ENCODE measurements at places on chromosomes 6 and 20. TPM values are rescaled to one million over a fixed set of nuclear protein-coding genes. Genes with fewer than 3 reads are reported as not detected.
A peak's percentile ranks its signal among the peaks of the same experiment; 100 is the strongest.

DNA sequence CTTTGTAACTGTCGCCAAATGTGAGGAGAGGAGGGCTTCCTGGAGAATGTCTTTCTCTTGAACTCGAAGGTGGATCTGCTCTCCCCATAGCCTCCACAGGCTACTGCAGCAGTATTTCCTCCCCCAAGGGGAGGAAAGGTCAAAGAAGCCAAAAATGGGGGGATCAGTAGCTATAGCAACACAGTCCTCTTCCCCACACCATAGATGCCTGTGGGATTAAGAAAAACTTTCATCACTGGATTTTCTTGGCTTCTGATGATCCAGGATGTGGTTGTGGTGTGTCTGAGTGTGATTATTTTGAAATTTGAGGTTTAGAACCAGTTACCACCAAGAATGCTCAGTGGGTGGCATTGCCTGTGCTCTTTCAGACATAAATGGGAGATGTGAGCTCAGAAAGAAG, 140.1 kb upstream of the SPACA1 start:
- no peak for DNase-seq
- no peak overlapping the region for H3K4me3 ChIP-seq
- peaks cover 36% of the 10 kb centered on the region for H3K27me3 ChIP-seq
- peaks cover 36% of the 10 kb centered on the region for H3K4me1 ChIP-seq
- no peak overlapping the region for H3K27ac ChIP-seq

UNC93A gene
- not detected for total RNA-seq

TAPBP gene
- total RNA-seq, result 102 TPM

TOMM6 gene
- 129 TPM for total RNA-seq

POU5F1 gene
- not detected for total RNA-seq

DNA sequence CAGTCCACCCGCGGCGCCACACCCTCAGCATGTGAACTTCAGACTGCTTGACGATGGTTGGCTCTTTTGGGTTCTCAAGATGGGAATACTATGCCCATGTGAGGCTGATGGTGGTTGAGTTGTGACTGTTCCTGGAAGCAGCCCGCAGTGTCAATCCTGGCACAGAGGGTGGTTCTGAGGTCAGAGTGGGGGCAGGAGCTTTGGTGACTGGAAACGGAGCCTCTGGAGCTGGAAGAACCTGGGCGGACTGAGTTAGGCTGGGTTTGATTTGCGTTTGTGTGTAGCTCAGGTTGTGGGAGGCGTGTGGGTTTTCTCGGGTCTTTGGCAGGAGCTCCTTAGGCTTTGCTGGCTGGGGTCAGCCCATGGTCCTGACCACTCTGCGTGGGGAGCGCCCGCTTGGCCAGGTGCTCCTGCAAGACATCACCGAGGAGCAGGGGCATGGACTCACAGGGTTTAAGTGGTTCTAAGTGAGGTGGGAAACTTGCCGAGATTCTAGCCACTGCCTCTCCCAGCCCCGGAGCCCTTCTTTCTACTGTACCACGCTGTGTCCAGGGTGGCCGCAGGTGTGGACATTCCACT, 37.3 kb upstream of the SLC22A1 start:
- peaks cover 8% of the 10 kb centered on the region for H3K4me1 ChIP-seq
- H3K27ac ChIP-seq, result peak overlapping the region; percentile 29
- H3K27me3 ChIP-seq, result no peaks in the 10 kb centered on the region
- peaks cover 46% of the 10 kb centered on the region for H3K36me3 ChIP-seq

GRCh38 chr20:655726-656624, 3.0 kb upstream of the SRXN1 start:
- no peak overlapping the region for H3K27ac ChIP-seq
- H3K4me1 ChIP-seq, result peaks cover 45% of the 10 kb centered on the region
- no peaks in the 10 kb centered on the region for H3K36me3 ChIP-seq
- H3K4me3 ChIP-seq, result no peak overlapping the region
- no peaks in the 10 kb centered on the region for H3K27me3 ChIP-seq
- no peak for DNase-seq

DNA sequence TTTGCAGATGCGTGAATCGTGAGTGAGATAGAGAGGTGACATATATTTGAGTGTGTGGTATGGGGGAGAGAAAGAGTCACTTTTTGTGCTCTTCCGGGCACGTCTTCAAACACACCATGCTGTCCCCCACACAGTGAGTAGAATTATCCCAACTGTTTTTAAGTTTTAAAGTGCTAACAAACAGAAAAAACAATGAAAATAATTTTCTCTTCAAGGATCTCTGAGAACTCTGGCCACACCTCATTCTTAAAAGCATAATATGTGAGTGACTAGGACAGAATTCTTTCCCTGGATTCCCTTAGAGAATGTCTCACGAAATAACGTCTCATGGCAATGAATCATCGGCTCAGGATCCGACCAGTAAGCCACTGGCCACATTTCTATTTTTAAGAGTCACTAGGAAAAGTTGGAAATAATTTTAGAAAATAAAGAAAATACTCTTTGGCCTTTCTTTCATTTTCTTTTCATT, 235.7 kb upstream of the ZNF217 start:
- H3K27ac ChIP-seq, result peak overlapping the region; percentile 100
- H3K27me3 ChIP-seq, result no peaks in the 10 kb centered on the region
- H3K4me1 ChIP-seq, result peaks cover 77% of the 10 kb centered on the region
- H3K4me3 ChIP-seq, result peak overlapping the region; percentile 65
- no peak for DNase-seq
- H3K36me3 ChIP-seq, result no peaks in the 10 kb centered on the region

DNA sequence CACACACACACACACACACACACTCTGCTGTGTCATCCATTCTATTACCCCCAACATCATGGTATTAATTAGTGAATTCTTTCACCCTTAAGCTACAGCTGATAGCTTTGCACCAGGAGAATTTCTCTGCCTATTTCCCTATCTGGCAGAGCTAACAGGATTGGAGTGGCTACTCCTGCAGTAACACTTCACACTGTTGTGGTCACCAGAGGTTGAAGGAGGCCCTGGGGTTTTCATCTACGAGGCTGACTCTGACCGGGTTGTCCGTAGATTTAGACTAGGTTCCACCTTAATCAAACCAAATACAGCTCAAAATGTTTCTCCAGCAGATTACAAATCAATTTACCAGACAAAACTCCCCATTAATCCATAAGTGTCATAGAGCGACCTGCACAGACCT, 69.2 kb upstream of the RIPOR2 start:
- H3K27ac ChIP-seq, result no peak overlapping the region
- DNase-seq, result no peak
- no peaks in the 10 kb centered on the region for H3K36me3 ChIP-seq
- no peak overlapping the region for H3K4me3 ChIP-seq
- peaks cover 26% of the 10 kb centered on the region for H3K4me1 ChIP-seq

- no peaks in the 10 kb centered on the region for H3K27me3 ChIP-seq
- no peak overlapping the region for H3K4me3 ChIP-seq
- peaks cover 7% of the 10 kb centered on the region for H3K4me1 ChIP-seq
- DNase-seq, result no peak
- no peak overlapping the region for H3K27ac ChIP-seq
- no peaks in the 10 kb centered on the region for H3K36me3 ChIP-seq
Observed at GRCh38 chr6:162178666-162179065, 548.9 kb downstream of the PRKN start.

GRCh38 chr6:10521104-10521808, at the start of gene GCNT2:
Gene GCNT2, plus strand, starts transcription at chr6:10521351. Its CDS starts 7,561 bp downstream, at chr6:10528912.
- H3K4me3 ChIP-seq, result peak within 1 kb of the TSS; percentile 48
- no peaks in the 10 kb centered on the region for H3K27me3 ChIP-seq
- DNase-seq, result no peak
- peaks cover 31% of the 10 kb centered on the region for H3K4me1 ChIP-seq
- H3K27ac ChIP-seq, result peak within 1 kb of the TSS; percentile 92

- peaks cover 3% of the 10 kb centered on the region for H3K27me3 ChIP-seq
- peaks cover 5% of the 10 kb centered on the region for H3K4me1 ChIP-seq
- no peak overlapping the region for H3K27ac ChIP-seq
- no peak for DNase-seq
- H3K4me3 ChIP-seq, result no peak overlapping the region
- no peaks in the 10 kb centered on the region for H3K36me3 ChIP-seq
Observed at GRCh38 chr6:6610031-6610591, 21.6 kb downstream of the LY86 start.

GRCh38 chr6:8108031-8108660, 5.8 kb upstream of the EEF1E1 start:
- no peaks in the 10 kb centered on the region for H3K27me3 ChIP-seq
- no peaks in the 10 kb centered on the region for H3K36me3 ChIP-seq
- H3K4me1 ChIP-seq, result peaks cover 22% of the 10 kb centered on the region
- no peak overlapping the region for H3K4me3 ChIP-seq
- no peak for DNase-seq

DNA sequence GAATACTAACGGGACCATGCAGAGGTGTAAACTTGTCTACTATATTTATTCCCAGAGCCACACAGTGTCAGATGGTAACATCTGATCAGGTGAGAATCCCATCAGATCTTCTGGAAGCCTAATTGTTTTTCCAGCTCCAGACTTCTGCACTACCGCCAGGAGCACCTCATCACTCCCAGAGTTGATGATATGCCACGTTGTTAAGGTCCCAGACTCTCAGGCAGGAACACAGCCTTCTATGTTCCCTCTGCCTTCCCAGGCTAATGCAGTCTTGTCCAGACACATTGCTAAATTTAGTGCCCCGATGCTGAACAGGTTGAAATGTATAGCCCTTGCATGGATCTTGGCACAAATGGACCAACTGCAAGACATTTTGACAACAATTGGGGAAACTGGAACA, 86.2 kb downstream of the PROKR2 start:
- peaks cover 16% of the 10 kb centered on the region for H3K27me3 ChIP-seq
- H3K4me3 ChIP-seq, result no peak overlapping the region
- no peaks in the 10 kb centered on the region for H3K4me1 ChIP-seq
- H3K27ac ChIP-seq, result no peak overlapping the region
- no peak for DNase-seq

KCNQ2 gene
- not detected for total RNA-seq

DNA sequence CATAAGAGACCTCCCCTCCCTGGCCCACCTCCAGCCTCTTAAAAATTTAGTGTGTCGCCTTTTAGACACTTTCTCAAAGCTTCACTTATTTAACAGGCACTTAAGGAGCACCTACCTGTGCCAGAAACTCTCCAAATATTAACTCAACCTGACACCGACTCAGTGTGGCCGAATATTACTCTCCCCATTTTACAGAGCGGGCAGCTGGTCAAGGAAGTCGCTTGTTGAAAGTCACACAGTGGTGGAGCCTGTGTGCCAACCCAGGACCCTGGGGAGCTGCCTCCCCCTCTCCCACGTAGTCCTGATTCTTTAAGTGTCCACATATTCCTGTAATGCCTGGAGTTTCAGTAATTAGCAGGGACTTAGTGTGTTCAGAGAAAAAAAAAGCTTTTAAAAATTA, 1.0 kb upstream of the PMEPA1 start:
- peak overlapping the region; percentile 82 for H3K4me3 ChIP-seq
- H3K27ac ChIP-seq, result peak overlapping the region; percentile 91
- H3K27me3 ChIP-seq, result no peaks in the 10 kb centered on the region
- DNase-seq, result no peak
- peaks cover 5% of the 10 kb centered on the region for H3K36me3 ChIP-seq
- peaks cover 68% of the 10 kb centered on the region for H3K4me1 ChIP-seq

HCRTR2 gene
- not detected for total RNA-seq

DNA sequence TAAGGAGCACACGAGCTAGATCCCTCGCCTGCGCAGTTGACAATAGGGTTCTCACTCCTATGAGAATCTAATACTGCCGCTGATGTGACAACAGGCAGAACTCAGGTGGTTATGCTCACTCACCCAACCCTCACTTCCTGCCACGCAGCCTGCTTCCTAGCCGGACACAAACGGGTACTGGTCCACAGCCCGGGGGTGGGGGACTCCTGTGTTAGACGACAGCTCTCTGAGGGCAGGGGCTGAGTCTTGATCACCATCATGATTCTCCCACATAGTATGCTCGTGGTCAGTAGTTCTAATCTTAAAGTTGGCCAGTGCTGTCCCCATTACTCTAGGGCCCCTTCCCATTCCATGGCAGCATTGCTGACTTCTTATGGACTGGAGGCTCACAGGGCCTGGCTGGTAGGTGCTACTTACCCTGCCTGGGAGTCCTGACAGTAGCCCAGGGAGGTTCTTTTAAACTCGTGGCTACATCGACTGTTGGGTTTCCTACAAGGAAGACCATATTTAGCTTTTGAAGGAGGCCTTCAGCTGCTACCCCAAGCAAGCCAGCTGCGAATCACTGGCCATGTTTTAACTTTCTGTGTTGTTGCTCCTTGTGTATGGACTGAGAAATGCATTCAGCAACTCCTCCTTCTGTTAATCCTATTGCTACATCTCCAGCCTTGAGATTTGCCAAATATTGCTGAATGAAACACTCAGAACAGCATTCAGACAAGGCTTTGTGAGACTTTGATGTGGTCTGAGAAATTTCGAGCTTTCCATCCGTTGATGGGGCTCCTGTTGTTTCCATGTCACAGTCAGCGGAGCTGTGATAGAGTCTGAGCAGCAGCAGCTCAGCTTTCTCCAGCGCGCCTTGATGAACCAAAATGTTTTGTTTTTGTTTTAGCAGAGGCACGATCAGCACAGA, 300.3 kb downstream of the NRN1 start:
- H3K27ac ChIP-seq, result no peak overlapping the region
- H3K4me1 ChIP-seq, result no peaks in the 10 kb centered on the region
- H3K36me3 ChIP-seq, result peaks cover 2% of the 10 kb centered on the region
- no peak for DNase-seq
- no peak overlapping the region for H3K4me3 ChIP-seq

- no peaks in the 10 kb centered on the region for H3K36me3 ChIP-seq
- peaks cover 34% of the 10 kb centered on the region for H3K4me1 ChIP-seq
- H3K27ac ChIP-seq, result peak overlapping the region; percentile 28
- no peaks in the 10 kb centered on the region for H3K27me3 ChIP-seq
- H3K4me3 ChIP-seq, result no peak overlapping the region
Observed at GRCh38 chr6:106520711-106521401, 108.4 kb downstream of the RTN4IP1 start.

DNA sequence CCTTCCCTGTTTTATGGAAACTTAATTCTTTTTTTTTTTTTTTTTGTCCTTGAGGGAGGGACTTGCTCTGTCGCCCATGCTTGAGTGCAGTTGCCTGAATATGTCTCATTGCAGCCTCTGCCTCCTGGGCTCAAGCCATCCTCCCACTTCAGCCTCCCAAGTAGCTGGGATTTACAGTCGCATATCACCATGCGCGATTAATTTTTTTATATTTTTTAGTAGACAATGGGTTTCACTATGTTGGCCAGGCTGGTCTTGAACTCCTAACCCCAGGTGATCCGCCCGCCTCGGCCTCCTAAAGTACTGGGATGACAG, 654 bp downstream of the TMEM14C start:
- peak; percentile 47 for DNase-seq
- H3K27ac ChIP-seq, result peak overlapping the region; percentile 98
- peaks cover 37% of the 10 kb centered on the region for H3K4me1 ChIP-seq
- H3K4me3 ChIP-seq, result peak overlapping the region; percentile 85
- no peaks in the 10 kb centered on the region for H3K27me3 ChIP-seq
- H3K36me3 ChIP-seq, result peaks cover 15% of the 10 kb centered on the region

DNA sequence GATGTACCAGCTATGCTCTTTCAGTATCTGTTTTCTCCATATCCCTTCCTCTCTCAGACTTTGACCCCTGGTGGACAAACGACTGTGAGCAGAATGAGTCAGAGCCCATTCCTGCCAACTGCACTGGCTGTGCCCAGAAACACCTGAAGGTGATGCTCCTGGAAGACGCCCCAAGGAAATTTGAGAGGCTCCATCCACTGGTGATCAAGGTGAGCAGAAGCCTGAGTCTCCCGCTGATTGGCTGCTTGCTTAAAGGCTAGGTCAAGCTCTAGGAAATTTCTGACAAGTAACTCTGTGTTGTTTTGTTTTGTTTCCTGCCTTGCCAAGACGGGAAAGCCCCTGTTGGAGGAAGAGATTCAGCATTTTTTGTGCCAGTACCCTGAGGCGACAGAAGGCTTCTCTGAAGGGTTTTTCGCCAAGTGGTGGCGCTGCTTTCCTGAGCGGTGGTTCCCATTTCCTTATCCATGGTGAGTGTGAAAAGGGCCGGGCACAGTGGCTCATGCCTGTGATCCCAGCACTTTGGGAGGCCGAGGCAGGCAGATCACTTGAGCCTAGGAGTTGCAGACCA, 28.6 kb downstream of the C6orf89 start:
- H3K4me3 ChIP-seq, result no peak overlapping the region
- peaks cover 20% of the 10 kb centered on the region for H3K36me3 ChIP-seq
- peak overlapping the region; percentile 20 for H3K27ac ChIP-seq
- H3K4me1 ChIP-seq, result peaks cover 73% of the 10 kb centered on the region
- no peaks in the 10 kb centered on the region for H3K27me3 ChIP-seq

HUS1B gene
- total RNA-seq, result 0.79 TPM

MYL9 gene
- 237 TPM for total RNA-seq

All from chondrocyte (in vitro differentiated cells).